ENCODE measurements at places on chromosomes 11 and 22. TPM values are rescaled to one million over a fixed set of nuclear protein-coding genes. Genes with fewer than 3 reads are reported as not detected.

The MMP27 gene
- total RNA-seq = not detected

The SHANK2 gene
- total RNA-seq = 2.0 TPM

The MMP7 gene
- 2.5 TPM for total RNA-seq

The ZNF74 gene
- 5.2 TPM for total RNA-seq

The RPS6KA4 gene
- total RNA-seq = 26.1 TPM

The TCF20 gene
- total RNA-seq = 25.2 TPM

The ZP1 gene
- total RNA-seq = 1.4 TPM

The MRGPRX4 gene
- total RNA-seq = not detected

The OR2AT4 gene
- not detected for total RNA-seq

The CARNS1 gene
- 0.29 TPM for total RNA-seq

DNA sequence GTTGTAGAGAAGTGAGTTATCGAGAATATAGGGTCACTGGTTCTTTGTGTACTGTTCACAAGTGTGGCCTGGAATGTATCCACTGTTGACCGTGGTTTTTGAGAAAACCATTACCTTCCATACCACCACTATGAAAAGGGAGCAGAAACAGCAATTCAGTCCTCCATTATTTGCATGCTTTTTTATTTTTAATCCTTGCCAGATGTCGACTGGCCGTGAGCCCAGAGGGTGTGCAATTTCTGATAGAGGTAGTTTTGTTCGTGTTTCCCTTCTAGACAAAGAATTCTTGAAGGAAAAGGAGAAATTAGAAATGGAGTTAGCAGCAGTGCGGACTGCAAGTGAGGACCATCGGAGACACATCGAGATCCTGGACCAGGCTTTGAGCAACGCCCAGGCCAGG, 81.7 kb downstream of the AMOTL1 start:
- DNase-seq = no peak

DNA sequence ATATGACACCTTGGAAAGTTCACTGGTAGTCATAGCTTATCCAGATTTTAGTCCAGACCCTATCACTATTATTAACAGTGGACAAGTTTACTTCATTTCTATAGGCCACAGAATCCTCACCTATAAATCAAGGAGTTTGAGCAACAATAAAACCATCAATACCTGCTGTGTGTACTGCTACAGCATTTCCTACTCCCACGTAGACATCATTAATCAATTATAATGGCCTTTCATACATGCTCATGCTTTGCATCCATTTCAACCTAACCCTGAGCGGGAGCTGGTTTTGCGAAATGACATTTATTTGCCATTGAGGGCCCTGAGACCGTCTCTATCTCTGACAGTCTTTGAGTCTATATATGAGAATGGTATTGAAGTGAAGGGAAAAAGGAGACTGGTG, 312.3 kb downstream of the FAT3 start:
- no peak for DNase-seq

- DNase-seq = no peak
These were observed 103.6 kb downstream of the TRIM29 start for GRCh38 chr11:120034176-120034875.

DNA sequence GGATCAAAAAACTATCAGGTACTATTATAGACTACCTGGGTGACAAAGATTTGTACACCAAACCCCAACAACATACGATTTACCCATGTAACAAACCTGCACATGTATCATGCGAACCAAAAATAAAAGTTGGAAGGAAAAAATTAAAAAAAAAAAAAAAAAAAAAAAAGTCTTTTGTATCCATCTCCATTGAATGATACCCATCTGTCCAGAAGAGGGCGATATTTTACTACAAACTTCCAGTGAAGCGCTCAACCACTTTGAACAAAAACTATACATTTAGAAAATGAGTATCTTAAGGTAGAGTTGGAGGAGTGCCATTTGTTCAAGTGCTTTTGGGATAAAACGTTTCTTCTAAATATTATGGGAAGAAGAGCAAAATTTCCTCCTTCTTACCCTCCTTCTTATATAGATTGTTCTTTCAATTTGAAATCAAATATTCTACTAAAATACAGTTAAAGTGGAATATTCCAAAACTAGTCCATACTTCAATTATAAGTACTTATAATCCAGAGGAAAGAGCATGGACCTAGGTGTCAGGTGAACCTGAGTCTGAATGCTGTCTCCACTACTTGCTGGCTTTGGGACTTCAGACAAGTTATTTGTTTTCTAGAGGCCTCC, 23.3 kb downstream of the ARL14EP start:
- no peak for DNase-seq

DNA sequence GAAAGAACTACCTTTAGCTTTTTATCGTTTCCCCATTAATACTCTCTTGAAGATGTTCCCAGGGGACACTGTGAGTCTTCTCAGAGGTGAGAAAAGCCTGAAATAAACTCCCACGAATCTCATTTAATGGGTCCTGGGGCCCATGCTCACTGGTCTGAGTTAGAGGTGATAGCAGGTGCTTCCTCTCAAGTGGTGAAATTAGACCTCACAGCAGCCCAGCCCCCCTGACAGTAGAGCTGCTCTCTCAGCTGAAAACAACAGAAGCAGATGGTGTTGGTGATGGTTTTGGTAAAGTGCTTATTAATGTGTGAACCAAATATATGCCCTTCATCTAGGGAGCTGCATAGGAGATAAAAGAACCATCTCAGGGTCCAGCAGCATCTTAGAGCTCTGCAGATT, 76.8 kb upstream of the VPREB1 start:
- no peak for DNase-seq

GRCh38 chr11:78438298-78438975, 20.8 kb upstream of the GAB2 start:
- no peak for DNase-seq

DNA sequence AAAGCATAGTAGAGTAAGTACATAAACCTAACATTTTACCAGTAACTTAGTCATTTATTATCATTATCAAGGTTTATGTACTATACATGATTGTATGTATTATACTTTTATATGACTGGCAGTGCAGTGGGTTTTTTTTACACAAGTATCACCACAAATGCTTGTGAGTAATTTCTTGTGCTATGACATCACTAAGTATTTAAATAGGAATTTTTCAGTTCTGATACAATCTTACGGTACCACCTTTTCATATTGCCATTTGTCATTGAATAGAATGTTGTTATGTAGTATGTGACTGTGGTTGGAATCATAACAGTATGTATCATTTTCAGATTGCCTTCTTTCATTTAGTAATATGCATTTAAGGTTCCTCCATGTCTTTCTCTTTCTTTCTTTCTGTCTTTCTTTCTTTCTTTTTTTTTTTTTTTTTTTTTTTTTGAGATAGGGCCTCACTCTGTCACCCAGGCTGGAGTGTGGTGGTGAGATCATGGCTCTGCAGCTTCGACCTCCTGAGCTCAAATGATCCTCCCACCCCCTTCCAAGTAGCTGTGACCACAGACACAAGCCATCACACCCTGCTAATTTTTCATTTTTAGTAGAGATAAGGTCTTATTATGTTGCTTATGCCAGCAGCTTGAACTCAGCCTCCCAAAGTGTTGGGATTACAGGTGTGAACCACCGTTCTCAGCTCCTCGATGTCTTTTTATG, 18.6 kb downstream of the ATM start:
- no peak for DNase-seq

- DNase-seq = no peak
These were observed at the start of gene DNAJB13 for GRCh38 chr11:73950869-73951710. TSS of gene DNAJB13 (plus strand) at chr11:73951026. CDS start at chr11:73951070, 44 bp downstream.

DNA sequence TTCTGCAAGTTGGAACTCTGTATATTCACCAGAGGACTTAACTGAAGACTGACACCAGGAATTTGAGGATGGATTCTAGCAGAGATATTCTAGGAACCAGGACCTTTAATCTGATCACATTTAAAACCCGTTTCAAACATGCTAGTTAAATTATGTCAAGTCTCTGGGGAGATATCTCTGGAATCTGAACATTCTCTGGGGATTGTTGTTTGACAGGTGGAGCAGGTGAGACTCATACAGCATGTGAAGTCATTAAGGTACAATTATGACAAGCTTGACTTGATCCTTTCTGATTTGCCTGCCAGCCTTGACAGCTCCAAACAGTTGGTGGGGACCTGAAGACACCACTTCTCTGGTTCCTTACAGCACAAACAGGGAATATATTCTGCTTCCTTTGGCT, 100.3 kb downstream of the FAT3 start:
- no peak for DNase-seq

GRCh38 chr11:14386895-14387480, 28.0 kb upstream of the RRAS2 start:
- DNase-seq = no peak

- no peak for DNase-seq
These were observed 7.1 kb downstream of the LRRC74B start for GRCh38 chr22:21052715-21053459.

DNA sequence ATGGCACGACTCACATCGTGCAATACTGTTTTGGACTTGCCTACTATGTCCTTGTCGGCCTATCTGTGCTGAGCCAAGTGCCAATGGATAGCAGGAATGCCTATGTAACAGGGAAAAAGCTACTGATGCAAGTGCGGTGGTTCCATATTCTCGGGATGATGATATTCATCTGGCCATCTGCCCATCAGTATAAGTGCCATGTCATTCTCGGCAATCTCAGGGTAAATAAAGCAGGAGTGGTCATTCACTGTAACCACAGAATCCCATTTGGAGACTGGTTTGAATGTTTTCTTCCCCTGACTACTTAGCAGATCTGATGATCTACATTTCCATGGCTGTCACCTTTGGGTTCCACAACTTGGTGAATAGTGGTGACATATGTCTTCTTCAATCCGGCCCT, 20.1 kb downstream of the OOSP3 start:
- DNase-seq = no peak

DNA sequence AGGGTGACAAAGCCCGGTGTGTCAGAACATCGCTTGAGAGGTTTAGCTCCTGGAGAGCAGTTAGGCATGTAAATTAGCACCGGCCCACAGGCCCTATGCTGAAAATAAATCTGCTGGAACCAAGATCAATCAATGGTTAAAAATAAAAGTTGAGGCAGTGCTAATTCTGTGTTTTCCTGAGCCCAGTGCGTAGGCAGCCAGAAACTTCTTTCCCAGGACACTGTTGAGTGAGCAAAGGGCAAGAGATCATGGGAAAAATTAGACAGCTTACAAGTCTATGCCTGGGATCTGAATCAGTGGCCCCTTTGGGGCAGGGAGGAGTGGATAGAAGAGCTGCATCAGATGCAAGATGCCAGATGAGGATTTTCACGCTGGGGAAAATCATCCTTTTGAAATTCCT, 539.2 kb downstream of the BUD13 start:
- DNase-seq = no peak

- DNase-seq = no peak
These were observed 26.7 kb upstream of the FBLN1 start for GRCh38 chr22:45475851-45476514.

- no peak for DNase-seq
These were observed 15.8 kb downstream of the DGKZ start for GRCh38 chr11:46363031-46363407.

DNA sequence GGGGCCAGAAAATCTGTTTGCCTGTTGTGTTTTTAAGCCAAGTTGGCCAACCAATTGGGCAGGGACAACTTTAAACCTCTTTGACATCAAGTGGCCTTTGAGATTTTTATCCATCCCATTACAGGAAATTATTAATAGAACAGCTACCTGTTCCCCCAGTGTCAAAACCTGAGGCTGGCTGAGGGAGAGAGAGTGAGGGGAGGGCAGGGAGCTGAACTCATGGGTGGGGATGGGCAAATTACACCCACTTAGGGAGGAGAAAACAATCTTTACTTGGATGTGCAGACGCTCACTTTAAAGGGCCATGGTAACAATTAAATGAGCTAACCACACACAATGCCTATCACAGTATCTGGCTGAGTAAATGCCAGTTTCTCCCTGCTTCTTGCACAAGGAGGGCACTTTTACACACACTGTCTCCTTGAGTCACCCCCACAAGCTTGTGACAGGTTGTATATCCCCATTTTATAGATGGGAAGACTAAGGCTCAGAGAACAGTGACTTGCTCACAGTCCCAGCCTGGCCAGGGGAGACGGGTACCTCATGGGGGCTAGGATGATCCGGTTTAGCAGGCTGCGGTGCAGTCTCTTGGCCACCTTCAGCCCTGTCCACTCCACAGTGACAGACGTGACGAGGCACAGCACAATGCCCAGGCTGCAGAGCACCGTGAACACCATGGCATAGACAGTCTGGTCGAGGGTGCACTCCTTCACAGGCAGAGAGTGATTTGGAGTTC, 17.8 kb upstream of the KCNJ11 start:
- DNase-seq = no peak

DNA sequence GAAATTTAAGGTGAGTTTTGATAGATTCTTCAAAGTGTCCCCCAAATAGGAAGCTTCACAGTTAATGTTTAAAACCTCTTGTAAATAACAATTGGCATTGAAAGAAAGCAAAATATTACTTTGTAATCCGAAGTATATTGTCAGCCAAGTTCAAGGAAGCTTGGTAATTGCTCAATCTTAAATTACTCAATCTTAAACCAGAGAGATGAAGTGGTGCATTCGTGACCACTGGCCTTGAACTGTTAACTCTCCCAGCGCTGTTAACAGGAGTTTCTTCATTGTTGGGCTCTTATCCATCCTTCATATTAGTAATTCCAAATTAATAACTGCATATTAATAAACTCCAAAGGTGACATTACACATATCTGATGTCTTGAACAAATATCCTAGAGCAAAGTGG, 20.6 kb upstream of the FDX1 start:
- DNase-seq = no peak

DNA sequence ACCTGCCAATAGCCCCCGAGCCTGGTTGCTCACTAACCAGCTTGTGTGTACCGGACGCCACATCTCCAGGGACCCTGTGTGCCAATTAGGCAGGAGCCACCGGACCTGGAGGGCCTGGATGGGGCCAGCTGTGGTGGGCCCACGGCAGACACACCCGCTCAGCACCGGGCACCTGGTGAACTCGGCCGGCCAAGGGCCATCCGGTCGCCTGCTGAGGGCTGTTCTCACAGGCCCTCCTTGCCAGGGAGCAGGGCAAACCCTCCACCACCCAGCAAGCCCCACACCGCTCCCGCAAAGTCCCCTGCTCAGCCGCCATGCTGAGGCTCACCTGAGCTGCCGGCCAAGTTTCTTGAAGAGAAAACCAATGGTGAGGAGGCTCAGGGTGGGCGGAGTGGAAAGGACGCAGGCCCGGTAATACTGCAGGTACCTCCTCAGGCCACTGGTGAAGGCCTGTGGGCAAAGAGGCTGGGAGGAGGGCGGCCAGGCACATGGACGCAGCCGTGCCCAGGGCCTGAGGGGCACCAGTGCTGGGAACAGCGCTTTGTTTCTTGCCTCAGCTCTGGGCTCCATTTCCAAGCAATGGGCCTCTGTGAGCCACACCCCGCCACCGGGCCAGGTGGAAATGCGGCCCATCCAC, 17.1 kb downstream of the TUBGCP6 start:
- DNase-seq = no peak

GRCh38 chr11:115134926-115135325, 369.3 kb downstream of the CADM1 start:
- peak; percentile 81 for DNase-seq

GRCh38 chr11:121368364-121369240, 76.0 kb downstream of the SC5D start:
- no peak for DNase-seq

- no peak for DNase-seq
These were observed 676.0 kb downstream of the NTM start for GRCh38 chr11:132046288-132046865.

- DNase-seq = no peak
These were observed 101.3 kb upstream of the DBX1 start for GRCh38 chr11:20261526-20261925.
